ENCODE measurements at places on chromosomes 6 and 20.

- DNase-seq, result no peak
Observed at GRCh38 chr6:135992739-135993138, 141.2 kb downstream of the PDE7B start.

GRCh38 chr6:20575125-20575524 is 40.9 kb downstream of the CDKAL1 start:
- DNase-seq, result no peak

- no peak for DNase-seq
Observed at GRCh38 chr6:113616701-113617274, 240.4 kb upstream of the MARCKS start.

GRCh38 chr20:5524896-5525295 is 208.1 kb upstream of the PROKR2 start:
- DNase-seq, result no peak

DNA sequence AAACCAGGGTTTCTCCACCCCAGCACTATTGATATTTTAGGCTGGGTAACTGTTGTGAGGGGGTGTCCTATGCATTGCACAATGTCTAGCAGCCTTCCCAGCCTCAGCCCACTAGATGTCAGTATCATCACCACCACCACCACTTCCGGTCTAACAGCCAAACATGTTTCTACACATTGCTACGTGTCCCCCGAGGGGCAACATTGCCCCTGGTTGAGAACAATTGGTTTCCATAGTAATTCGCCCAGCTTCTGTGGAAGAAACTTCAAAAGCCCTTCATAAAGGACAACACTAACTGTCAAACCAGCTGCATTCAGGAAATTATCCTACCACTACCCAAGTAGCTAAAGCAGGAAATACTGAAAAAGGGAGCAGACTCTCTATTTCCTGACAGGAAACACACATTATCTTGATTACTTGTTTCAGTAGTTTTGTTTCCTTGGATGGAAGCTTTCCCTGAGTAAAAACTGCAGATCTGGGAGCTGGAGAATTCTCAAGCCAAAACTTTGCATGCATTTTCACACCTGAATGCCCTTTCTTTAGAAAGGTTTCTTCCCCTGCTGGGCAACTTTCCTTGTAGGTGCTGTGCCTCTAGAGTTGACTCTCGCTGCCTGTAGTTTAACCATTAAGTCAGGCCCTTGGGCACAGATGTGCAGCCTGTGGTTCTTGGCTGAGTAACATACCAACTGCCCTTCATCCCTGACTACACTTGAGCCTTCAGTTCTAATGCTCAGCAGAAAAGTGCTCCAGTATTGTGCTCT is 23.6 kb downstream of the PKHD1 start:
- peak; percentile 38 for DNase-seq

DNA sequence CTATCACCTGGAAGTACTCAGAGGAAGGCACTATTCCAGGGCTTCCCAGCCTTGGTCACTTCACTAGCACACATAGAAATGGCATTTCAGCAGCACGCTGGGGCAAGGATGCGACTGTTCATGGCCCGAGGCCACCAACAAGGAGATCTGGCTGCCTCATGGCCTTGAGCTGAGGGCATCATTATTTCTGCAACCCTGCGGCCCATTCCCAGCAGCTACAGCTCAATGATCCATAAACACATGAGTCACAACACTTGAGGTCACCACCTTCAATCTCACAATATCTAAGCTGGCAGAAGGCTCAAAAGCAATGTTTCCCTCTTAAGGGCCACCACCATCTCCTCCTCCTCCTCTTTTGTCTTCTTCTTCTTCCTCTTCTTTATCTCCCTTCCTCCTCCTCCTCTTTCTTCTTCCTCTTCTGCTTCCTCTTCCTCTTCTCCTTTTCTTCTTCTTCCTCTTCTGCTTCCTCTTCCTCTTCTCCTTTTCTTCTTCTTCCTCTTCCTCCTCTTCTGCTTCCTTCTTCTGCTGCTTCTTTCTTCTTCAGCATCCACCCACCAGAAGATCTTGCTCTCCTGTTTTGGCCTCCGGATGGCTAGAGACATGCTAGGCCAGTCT is 382.9 kb upstream of the CNR1 start:
- DNase-seq, result no peak

- DNase-seq, result no peak
Observed at GRCh38 chr6:37182736-37183590, 13.0 kb downstream of the PIM1 start.

DNA sequence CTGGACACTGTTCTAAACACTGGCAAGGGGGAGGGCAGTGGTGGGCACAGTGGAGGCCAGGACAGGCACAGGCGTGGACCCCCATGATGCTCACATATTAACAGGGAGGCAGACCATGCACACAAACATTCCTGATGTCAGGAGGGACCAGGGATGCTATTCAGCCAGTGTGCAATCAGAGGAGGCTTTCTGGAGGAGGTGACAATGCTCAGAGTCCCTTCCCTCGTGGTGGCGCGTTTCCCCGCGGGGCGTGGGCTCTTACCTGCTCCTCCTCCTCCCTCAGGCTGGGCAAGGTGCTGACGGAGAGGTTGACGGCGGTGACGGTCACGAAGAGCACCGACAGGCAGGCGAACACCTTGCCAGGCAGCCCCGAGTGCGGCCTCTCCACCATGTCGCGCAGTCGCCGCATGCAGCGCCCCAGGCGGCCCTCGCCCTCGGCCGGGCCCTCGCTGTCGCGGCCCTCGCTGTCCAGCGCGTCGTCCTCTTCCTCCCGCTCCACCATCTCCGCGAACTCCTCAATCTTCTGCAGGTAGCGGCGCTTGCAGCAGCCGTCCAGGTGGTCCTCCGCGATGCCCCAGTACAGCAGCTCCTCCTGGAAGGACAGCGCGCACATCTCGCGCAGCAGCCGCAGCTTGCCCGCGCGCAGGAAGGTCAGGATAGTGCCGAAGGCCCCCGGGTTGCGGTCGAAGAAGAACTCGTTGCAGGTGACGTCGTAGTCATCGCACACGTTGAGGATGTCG is 13.4 kb downstream of the KCNG1 start:
- DNase-seq, result no peak

- no peak for DNase-seq
Observed at GRCh38 chr6:132872923-132873322, 58.6 kb downstream of the RPS12 start.

- peak; percentile 12 for DNase-seq
Observed at GRCh38 chr20:9407805-9408421, 106.5 kb upstream of the LAMP5 start.

DNA sequence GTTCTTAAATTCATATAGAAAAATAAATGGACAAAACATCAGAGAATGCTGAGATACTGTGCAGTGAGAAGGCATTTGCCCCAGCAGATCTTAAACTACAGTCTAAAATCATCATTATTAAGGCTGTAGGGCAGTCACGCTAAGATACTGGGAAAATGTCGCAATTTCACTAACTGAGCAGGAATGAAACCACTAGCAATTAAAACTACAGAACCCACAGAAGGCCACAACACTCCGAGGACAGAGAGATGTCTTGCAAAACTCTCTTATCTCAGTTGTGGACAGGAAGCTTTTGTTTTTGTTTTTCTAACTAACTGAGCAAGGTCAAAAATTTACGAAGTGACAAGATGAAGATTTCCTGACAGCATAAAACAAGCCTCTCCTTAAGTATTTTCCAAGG is 18.2 kb downstream of the GNAS-AS1 start:
- no peak for DNase-seq

- no peak for DNase-seq
Observed at GRCh38 chr20:24079661-24080412, 91.3 kb upstream of the GGTLC1 start.

DNA sequence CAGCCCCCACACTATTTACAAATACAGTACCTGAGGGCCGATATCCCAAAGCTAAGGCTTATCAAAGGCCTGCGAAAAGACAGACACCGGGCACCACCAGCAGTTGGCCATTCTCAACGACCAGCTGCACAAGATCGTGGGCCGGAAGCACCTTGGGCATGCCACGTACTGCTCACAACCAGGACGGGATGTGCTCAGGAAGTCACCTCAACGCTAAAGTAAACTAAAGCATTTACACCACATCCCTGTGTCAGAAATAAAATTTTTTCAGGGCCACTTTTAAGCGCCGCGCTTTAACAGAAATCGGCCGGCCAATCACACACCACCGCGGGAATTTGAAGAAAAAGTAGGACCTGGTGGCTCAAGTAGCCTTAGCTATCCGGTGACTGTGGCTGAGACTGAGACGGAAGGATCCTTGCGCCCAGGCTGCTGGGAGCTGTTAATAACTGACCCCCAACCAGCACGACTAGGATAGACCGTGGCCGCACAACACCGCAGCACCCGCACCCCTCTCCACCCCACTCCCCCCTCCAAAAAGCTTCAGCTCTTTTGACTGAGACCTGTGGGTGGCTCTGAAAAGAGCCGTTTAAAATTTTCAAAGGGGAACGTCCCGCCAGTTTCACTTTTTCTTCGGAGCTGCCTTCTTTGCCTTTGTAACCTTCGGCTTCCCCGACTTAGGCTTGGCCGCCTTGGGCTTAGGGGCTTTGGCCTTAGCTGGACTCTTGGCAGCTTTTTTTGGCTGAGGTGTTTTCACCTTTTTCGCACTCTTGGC is 131.2 kb upstream of the BTN3A2 start:
- DNase-seq, result peak; percentile 71

GRCh38 chr20:60113024-60113724 is 155.0 kb downstream of the CDH26 start:
- DNase-seq, result no peak

DNA sequence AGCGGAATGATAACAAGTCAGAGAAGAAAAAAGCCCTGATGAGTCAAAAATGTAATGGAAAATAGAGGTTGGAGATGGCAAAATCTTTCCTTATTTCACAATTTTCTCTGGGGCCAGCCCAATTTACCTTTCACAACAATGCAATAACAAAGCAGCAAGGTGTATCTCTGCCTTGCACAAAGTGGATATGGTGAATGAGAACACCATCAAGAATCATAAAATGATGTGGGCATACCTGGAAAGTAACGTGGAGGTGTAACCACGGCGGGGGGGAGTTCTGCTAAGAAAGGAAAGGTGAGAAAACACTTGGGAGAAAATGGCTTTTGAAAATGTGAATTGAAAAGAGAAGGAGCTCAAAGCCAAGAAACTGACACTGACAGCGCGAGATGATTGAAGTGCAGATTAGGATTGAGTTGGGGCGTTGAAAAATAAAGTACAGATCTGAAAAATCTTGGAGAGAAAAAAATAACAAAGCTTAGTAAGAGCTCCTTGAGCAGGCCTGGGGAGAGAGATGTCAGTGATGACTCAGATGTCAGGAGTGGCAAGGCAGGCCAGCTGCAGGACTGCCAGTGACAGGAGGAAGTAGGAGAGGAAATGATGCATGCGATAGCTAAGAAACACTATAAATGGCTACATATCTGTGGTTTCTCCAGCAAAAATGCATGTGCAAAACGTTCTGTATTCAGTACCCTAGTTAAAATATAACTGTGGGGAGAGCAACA is 26.2 kb downstream of the ARHGAP18 start:
- no peak for DNase-seq

- DNase-seq, result no peak
Observed at GRCh38 chr6:140124498-140124897, 750.0 kb upstream of the CITED2 start.

DNA sequence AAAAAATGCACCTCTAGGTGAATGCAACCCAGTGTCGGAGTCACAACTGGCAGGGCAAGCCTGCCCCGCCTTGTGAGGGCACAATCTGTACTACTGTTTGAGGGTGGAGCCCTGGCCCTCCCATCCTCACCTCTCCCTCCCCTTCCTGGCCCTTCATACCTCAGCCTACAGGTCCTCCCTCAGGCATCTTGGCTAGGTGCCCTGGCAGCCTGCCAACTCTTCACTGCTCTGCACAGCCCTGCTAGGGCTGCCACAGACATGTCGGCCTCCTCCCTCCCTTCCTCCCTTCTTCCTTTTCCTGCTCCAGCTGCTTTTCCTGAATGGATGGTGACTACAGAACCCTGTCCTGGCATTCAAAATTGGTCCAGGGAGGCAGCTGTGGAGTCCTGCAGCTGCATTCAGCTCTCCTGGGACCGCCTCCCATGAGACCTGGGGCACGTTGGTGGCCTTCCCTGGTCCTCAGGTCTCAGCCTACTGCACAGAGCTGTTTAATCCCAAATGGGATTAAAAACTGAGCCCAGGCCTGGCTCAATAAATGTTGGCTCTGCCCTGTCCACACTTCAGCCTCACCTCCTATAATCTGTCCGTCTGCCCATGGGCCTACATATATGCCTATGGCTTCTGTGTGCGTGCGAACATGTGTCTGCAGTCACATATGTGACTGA is 52.7 kb downstream of the CDH22 start:
- DNase-seq, result no peak

- no peak for DNase-seq
Observed at GRCh38 chr20:11229772-11230171, 556.0 kb upstream of the JAG1 start.

DNA sequence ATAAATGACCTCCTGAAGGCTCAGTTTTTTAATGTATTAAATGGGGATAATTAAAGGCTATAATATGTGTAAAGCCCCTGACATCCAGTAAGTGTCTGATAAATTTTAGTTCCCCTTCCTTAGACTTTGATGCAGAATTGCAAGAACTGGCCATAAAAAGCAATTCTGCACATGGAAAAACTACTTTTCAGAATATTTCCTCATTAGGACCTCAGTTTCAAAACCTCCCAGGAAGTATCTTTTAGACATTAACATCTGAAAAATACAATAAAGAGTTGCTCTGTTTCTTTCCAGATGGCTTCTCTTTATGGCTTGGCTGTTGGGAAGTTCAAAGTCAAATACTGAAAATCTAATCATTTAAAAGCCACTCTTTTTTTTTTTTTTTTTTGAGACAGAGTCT is 106.3 kb upstream of the ZNF217 start:
- DNase-seq, result no peak

GRCh38 chr20:53559816-53560215 is 33.8 kb downstream of the ZNF217 start:
- no peak for DNase-seq

- DNase-seq, result no peak
Observed at GRCh38 chr20:49889001-49889934, 26.1 kb downstream of the SPATA2 start.

DNA sequence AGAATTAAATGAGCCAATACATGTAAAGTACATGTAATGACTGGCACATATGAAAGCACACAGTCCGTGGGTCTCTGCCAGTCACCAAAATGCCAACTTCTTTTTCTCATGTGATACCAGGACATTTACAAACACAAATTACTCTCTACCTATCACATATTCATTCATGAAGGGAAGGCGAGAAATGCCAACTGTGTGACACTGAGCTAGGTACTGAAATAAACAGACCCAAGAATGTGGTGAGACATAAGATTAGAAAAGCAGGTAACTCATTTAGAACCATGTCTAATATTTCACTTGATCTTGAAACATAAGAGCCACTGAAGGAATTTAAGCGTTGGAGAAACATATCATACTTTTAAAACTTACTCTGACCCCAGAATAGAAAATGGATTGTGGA is 41.4 kb downstream of the HBS1L start:
- no peak for DNase-seq
